ENCODE measurements at places on chromosomes 12 and 14. TPM values are rescaled to one million over a fixed set of nuclear protein-coding genes. Genes with fewer than 3 reads are reported as not detected.

POTEM gene
- total RNA-seq = not detected

GLS2 gene
- total RNA-seq = 1.2 TPM

NEK9 gene
- 47.9 TPM for total RNA-seq

NOXRED1 gene
- total RNA-seq = not detected

CD4 gene
- total RNA-seq = 1.3 TPM

C3AR1 gene
- not detected for total RNA-seq

KCNK13 gene
- total RNA-seq = not detected

CDH24 gene
- total RNA-seq = 8.7 TPM

KLRK1 gene
- total RNA-seq = not detected

TMEM30B gene
- total RNA-seq = not detected

CRIP1 gene
- 8.6 TPM for total RNA-seq

RNASE7 gene
- not detected for total RNA-seq

KRT79 gene
- total RNA-seq = not detected

FIGNL2 gene
- total RNA-seq = 12.8 TPM

FCF1 gene
- 51.4 TPM for total RNA-seq

SERPINA10 gene
- total RNA-seq = not detected

MYRFL gene
- total RNA-seq = not detected

MYF5 gene
- total RNA-seq = not detected

DPY19L2 gene
- total RNA-seq = 5.5 TPM

TMEM229B gene
- 0.41 TPM for total RNA-seq

ITPK1 gene
- total RNA-seq = 48.6 TPM

PROX2 gene
- not detected for total RNA-seq

DHRS2 gene
- total RNA-seq = 3.7 TPM

TSPAN19 gene
- total RNA-seq = not detected

PLEKHA5 gene
- 14.7 TPM for total RNA-seq

LRR1 gene
- total RNA-seq = 41.1 TPM

ZC3H14 gene
- total RNA-seq = 74.2 TPM

ETFBKMT gene
- total RNA-seq = 1.8 TPM

PAH gene
- not detected for total RNA-seq

VDR gene
- total RNA-seq = 0.07 TPM

PACS2 gene
- total RNA-seq = 50.7 TPM

SCN8A gene
- 1.2 TPM for total RNA-seq

DEGS2 gene
- total RNA-seq = 0.95 TPM

C1S gene
- 3.3 TPM for total RNA-seq

KRT85 gene
- total RNA-seq = not detected
